ENCODE measurements at places on chromosomes 5 and 9.

DNA sequence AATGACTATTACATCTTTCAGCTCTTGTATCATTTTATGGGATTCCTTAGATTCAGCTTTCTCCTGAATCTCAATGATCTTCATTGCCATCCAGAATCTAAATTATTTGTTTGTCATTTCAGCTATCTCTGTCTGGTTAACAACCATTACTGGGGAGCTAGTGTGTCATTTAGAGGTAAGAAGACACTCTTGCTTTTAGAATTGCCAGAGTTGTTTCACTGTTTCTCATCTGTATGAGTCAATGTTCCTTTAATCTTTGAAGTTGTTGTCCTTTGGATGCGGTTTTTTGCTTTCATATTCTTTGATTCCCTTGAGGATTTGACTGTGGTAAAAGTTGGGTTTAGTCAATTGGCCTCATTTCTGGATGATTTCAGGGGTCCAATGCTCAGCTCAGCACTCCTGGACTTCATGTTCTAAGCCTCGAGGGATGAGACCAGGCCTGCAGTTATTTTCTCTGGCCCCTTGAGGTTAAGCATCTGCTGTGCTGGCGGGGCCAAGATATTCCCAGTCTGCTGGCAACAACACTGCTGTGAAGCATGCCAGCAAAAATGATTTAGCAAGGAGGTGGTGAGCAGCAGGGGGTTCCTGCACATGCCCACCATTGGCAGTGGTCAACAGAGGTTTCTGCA lies 102.4 kb upstream of the PCSK5 start:
- H3K36me3 ChIP-seq = no peaks in the 10 kb centered on the region
- no peak overlapping the region for H3K27ac ChIP-seq
- no peak overlapping the region for H3K4me3 ChIP-seq
- no peaks in the 10 kb centered on the region for H3K27me3 ChIP-seq
- DNase-seq = no peak

- no peaks in the 10 kb centered on the region for H3K4me1 ChIP-seq
- H3K27ac ChIP-seq = no peak overlapping the region
- no peak overlapping the region for H3K4me3 ChIP-seq
Measured at GRCh38 chr9:91495450-91495849, 71.8 kb upstream of the NFIL3 start.

- H3K27ac ChIP-seq = no peak overlapping the region
- H3K4me3 ChIP-seq = no peak overlapping the region
- peaks cover 1% of the 10 kb centered on the region for H3K27me3 ChIP-seq
- H3K4me1 ChIP-seq = no peaks in the 10 kb centered on the region
Measured at GRCh38 chr5:143705381-143705780, 106.6 kb upstream of the HMHB1 start.

- DNase-seq = no peak
- H3K4me3 ChIP-seq = no peak overlapping the region
- H3K27me3 ChIP-seq = no peaks in the 10 kb centered on the region
- H3K4me1 ChIP-seq = no peaks in the 10 kb centered on the region
- no peak overlapping the region for H3K27ac ChIP-seq
- H3K36me3 ChIP-seq = peaks cover 2% of the 10 kb centered on the region
Measured at GRCh38 chr9:94908583-94909249, 182.2 kb downstream of the AOPEP start.

GRCh38 chr5:114636271-114636670 lies 274.4 kb downstream of the KCNN2 start:
- H3K4me3 ChIP-seq = no peak overlapping the region
- no peak for DNase-seq
- no peaks in the 10 kb centered on the region for H3K36me3 ChIP-seq
- no peaks in the 10 kb centered on the region for H3K4me1 ChIP-seq

GRCh38 chr5:172284611-172284980 lies 1.0 kb upstream of the UBTD2 start:
- peaks cover 7% of the 10 kb centered on the region for H3K4me1 ChIP-seq
- H3K27ac ChIP-seq = peak overlapping the region; percentile 38
- peak overlapping the region; percentile 87 for H3K4me3 ChIP-seq
- no peaks in the 10 kb centered on the region for H3K36me3 ChIP-seq
- DNase-seq = no peak
- no peaks in the 10 kb centered on the region for H3K27me3 ChIP-seq

DNA sequence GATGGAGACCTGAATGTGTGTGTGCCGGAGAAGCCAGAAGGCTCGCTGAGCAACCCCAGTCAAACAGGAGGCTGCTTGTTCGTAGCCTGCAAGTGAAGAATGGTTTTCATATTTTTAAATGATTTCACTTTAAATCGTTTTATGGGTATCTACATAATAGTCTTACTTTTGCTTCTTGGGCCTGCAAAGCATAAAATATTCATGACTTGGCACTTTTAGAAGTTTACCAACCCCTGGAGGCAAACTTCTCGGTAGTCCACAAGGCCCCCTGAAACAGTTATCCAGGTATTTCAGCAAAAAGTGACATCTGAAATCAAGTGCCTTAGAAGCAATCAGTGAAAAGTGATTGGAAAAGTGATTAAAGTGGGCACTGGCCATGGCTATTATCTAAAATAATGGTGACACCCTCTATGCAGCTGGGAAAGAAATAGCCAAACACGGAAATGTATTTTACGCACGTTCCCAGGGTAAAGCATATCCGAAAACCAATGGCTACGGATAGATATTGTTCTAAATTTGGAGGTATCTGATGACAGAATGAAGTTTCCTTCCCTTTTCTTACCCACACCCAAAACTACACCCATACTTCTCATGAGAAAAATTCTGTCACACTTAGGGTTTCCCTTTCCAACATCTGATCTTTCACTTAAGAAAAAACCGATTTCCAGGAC lies 39.0 kb downstream of the RAPGEF1 start:
- H3K4me1 ChIP-seq = peaks cover 72% of the 10 kb centered on the region
- DNase-seq = no peak
- H3K4me3 ChIP-seq = peak overlapping the region; percentile 67
- peaks cover 13% of the 10 kb centered on the region for H3K36me3 ChIP-seq

Data from memory B cell (primary cell).